B cell (primary cell): ENCODE measurements at places on chromosomes 7 and 10. TPM values are rescaled to one million over a fixed set of nuclear protein-coding genes. Genes with fewer than 3 reads are reported as not detected.
A peak's percentile ranks its signal among the peaks of the same experiment; 100 is the strongest.

GRCh38 chr10:51186361-51186760 lies 112.1 kb downstream of the PRKG1 start:
- DNase-seq: no peak

- DNase-seq: no peak
Observed at GRCh38 chr7:116546916-116547315, 22.1 kb downstream of the CAV1 start.

DNA sequence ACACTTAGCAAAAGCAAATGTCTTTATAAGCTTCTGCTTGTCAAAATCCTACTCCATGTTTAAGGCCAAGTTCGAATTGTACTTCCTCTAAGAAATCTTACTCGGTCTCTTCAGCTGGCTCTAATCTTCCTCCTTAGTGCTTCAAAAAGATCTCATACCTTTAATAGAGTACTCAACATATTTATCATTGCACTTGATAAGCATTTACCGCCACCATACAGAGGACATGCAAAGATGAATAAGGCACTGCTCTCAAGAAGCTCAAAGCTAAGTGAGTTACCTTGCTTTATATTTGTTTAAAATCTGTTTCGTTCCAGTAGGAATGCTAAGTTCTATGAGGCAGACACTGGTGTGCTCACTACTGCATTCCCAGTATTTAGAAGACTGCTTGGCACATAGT lies 61.9 kb upstream of the DNAJB12 start:
- no peak for DNase-seq

DNA sequence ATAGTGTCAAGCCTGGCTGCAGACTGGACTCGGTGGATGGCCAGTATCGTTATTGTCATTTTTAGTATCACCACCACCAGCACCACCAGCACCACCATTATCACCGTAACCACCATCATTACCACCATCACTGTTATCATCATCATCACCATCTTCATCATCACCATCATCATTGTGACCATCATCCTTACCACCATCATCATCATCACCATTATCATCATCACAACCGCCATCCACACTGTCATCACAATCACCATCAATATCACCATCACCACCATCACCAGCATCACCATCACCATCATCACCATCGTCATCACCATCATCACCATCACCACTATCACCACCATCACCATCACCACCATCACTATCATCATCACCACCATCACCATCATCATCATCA lies 65.6 kb downstream of the FOXL3 start:
- DNase-seq: no peak

- peak; percentile 86 for DNase-seq
Observed at GRCh38 chr10:104328896-104329710, 9.2 kb downstream of the ITPRIP start.

DNA sequence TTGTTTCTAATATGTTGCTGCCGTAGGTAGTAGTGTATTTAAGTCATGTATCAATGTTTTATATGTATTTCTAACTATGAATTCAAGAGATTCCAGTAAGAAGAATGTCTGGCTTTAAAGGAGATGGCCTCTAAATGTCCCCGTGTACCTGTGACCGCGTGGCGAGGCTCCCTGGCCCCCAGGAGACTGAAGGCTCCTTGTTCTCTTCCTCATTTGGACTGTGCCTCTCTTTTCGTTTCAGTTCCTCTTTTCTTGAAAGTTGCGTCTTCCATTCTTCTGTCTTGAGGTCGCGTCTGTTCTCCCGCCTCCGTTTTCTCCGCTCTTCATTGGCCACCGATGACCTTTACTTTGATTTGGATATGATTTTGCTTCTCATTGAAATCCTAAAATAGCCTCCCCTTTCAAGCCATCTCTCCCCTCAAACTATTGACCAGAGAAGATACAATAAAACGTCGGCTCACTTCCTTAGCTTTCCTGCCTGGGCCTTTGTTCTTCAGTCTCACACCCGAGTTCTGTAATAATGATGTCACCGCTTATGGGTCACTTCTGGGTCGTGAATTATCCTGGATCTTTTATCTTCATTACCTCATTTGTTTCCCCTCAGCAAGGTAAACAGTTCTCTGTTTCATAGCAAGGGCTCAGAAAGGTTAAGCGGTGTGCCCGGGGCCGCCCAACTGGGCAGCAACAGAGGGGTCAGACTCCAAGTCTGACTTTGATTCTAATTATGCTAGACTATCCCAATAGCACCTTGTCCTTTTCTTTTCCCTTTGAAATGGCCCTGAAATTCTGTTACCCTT lies 28.7 kb downstream of the WIPI2 start:
- DNase-seq: peak; percentile 92

DNA sequence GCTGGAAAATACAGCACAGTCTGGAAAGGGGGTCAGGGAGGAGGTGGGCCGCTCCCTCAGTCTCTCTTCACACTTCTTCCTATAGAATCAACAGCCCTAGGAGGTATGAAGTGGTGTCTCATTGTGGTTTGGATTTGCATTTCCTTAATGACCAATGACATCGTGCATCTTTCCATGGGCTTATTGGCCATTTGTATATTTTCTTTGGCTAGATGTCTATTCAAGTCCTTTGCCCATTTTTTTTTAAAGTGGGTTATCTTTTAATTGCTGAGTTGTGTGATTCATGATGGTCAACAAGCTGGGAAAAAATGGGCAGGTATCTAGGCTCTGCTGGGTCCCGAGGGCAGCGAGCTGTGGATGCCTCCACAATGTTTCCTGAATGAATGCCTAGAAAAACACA lies 29.1 kb downstream of the TMEM130 start:
- no peak for DNase-seq

DNA sequence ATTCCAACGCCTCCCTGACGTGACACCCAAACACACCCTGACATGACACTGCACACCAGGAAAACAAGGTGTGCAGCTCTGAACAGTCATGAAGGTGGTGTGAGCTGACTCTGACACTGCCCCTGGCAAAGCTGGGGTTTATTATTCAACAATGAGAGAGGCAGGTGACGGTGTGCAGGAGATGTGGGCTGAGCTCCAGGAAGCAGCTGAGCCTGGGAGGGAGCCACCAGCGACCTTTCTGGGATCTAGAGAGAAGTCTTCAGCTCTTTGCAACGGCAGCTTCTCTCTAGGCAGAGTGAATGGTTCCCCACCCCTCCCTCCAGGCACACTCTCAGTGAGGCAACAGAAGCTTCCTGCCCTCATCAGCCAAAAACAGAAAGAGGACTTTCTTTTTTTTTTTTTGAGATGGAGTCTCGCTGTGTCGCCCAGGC lies 65.6 kb downstream of the SH3PXD2A start:
- no peak for DNase-seq

DNA sequence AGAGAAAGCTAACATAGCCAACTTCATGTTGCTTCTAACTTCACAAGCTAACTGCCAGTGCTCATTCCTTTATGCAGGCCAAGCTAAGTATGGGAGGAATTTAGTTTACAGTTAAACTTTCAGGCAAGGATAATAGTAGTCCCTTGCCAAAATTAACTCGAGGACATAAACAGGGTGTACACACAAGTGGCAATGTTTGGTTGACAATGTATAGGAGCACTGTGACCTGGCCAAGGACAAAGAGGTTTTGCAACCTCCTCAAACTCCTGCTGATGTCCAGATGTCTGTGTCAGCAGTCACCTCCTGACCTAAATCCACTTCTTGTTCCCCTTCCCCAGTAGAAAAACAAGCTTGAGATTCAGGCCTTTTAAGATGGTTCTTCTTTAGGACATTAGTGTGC lies 494.6 kb upstream of the KLF6 start:
- no peak for DNase-seq

Gene DYDC2
- not detected in 2 replicates for total RNA-seq

Gene AKR1C2
- not detected in 2 replicates for total RNA-seq

Gene TAS2R41
- not detected in 2 replicates for total RNA-seq
